ENCODE measurements at places on chromosomes 7 and 10.

- no peak overlapping the region for H3K4me3 ChIP-seq
- no peaks in the 10 kb centered on the region for H3K36me3 ChIP-seq
- DNase-seq = no peak
Measured at GRCh38 chr10:78251016-78251385, 217.3 kb downstream of the RPS24 start.

- H3K27me3 ChIP-seq = no peaks in the 10 kb centered on the region
- no peak overlapping the region for H3K27ac ChIP-seq
- no peaks in the 10 kb centered on the region for H3K36me3 ChIP-seq
- DNase-seq = no peak
- H3K4me1 ChIP-seq = no peaks in the 10 kb centered on the region
Measured at GRCh38 chr10:126114884-126115555, 218.7 kb downstream of the FANK1 start.

- peaks cover 29% of the 10 kb centered on the region for H3K4me1 ChIP-seq
- H3K27me3 ChIP-seq = no peaks in the 10 kb centered on the region
- peak overlapping the region; percentile 40 for H3K27ac ChIP-seq
- no peak for DNase-seq
- no peak overlapping the region for H3K4me3 ChIP-seq
- H3K36me3 ChIP-seq = peaks cover 52% of the 10 kb centered on the region
Measured at GRCh38 chr10:15642095-15642494, 77.6 kb downstream of the ITGA8 start.

DNA sequence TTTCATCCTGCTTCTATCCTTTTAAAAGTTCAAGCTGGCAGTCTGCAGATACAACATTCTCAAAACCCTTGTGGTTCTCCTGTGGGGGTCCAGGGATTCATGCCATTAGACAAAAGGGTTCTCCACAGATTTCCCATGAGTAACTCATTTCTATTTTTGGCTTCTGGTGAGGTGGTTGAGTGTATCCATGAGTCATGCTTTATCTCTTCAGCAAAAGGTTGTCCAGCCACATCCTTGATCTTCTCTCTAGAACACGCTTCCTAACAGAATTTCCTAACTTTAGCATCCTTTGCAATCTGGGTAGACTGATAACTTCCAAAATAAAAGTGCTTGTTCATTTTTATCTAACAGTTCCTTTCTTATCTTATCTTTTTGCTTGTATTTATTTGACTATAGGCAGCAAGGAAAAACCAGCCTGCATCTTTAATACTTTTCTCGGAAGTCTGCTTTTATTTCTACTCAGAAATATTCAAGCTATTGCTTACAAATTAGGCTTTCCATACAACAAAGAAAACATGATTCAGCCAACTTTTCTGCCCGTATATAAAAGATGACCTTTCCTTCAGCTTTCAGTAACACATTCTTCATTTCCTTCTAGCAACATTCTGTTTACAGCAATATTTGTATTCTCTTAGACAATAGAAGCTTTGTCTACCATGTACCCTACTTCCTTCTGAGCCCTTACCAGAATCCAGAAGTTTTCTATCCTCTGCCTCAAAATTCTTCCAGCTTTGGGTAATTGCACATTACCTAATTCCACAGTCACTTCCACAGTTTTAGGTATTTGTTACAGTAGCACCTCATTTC is 79.3 kb upstream of the IL6 start:
- no peak for DNase-seq
- H3K27me3 ChIP-seq = no peaks in the 10 kb centered on the region
- no peak overlapping the region for H3K27ac ChIP-seq
- no peaks in the 10 kb centered on the region for H3K36me3 ChIP-seq
- peaks cover 3% of the 10 kb centered on the region for H3K4me1 ChIP-seq

DNA sequence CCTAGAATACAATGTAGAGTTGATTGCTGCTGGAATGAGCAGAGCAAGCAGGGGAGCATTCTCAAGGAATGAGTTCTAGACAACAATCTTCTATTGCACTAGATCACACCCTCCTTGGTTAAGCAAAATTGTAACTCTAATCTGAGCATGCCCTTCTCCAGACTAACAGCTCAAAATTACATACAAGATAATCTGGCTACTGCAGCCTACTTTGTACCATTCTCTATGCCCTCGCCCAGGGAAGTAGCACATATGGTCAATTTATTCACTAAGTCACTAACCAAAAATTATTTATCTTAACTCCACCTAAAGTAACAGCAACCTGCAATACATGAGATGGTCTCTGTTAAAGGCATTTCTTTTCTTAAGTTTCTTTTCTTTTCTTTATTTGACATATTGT is 42.5 kb upstream of the KCTD7 start:
- H3K36me3 ChIP-seq = peaks cover 16% of the 10 kb centered on the region
- H3K27ac ChIP-seq = no peak overlapping the region
- no peaks in the 10 kb centered on the region for H3K27me3 ChIP-seq
- peaks cover 25% of the 10 kb centered on the region for H3K4me1 ChIP-seq
